ENCODE measurements at places on chromosomes 4 and X. TPM values are rescaled to one million over a fixed set of nuclear protein-coding genes. Genes with fewer than 3 reads are reported as not detected.

Gene VCX2
- not detected for total RNA-seq

- no peak for DNase-seq
Measured at GRCh38 chrX:123648028-123648810, 84.6 kb downstream of the THOC2 start.

DNA sequence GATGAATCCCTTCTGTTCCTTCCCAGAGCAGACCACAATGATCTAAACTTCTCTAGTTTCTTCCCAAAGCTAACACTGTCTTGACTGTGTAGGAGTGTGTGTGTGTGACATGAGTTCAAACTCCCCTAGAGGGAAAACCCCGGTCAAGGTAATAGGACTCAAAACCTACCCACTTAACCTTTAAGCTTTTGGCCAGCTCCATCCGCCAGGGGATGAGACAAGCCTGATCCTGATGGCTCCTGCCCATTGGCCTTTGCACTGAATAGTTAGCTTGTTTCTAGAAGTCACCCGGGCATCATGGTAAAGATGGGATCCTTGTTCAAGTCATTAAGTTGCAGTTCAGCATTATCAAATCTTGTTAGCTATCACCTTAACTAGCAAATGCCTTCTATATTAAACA is 738.4 kb downstream of the RPA4 start:
- DNase-seq = no peak

Gene MAGEA8
- total RNA-seq = not detected

Gene OPN1LW
- total RNA-seq = not detected

- no peak for DNase-seq
Measured at GRCh38 chr4:16655111-16655510, 243.3 kb downstream of the LDB2 start.

GRCh38 chrX:33086886-33087285 is 124.5 kb downstream of the DMD start:
- DNase-seq = no peak

Gene CD38
- 3.0 TPM for total RNA-seq

DNA sequence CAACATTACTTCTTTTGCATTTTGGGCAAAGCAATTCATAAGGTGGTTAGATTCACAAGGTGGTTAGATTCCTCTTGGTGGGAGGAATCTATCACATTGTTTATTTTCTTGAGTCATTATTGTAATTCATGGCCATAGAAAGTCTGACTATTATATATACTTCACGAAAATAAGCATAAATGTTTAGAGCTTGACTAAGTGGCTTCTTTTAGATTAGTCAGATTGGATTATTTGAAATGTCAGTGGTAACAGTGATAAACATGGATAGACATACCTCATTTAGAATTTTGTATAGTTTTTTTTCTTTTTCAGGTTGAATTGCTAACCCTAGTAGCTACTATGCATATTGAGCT is 24.9 kb upstream of the DYNLT3 start:
- DNase-seq = no peak
